ENCODE measurements at places on chromosomes 11 and 22.

GRCh38 chr22:44380756-44381486 is 68.2 kb upstream of the SHISAL1 start:
- DNase-seq: peak; percentile 10

- no peak for DNase-seq
Observed at GRCh38 chr11:69859275-69859934, 40.2 kb upstream of the FGF3 start.

DNA sequence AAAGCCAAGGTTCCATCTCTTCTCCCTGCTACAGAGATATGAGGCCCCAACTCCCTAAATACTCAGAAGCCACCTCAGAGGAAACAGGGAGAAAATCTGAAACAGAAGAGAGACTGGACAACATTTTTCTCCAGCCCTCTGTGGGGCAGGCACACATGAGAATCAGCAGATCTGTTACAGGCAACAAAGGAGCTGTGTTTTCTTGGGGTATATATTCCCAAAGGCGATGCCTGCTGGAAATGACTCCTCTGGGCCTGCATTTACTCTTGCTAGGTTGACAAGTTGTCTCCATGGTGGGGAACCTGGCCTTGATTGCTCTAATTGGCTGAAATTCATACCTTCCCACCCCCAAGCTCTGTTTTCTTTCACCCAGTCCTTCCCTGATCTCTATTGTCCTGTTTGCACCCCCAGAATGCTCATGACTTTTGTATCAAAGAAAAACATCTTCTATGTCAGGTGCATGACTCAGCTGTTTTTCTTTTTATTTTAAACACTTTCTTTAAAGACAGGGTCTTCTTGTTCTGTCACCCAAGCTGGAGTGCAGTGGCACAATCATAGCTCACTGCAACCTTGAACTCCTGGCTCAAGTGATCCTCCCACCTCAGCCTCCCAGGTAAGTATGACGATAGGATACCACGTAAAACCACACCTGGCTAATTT is 23.5 kb upstream of the P2RY6 start:
- peak; percentile 19 for DNase-seq

DNA sequence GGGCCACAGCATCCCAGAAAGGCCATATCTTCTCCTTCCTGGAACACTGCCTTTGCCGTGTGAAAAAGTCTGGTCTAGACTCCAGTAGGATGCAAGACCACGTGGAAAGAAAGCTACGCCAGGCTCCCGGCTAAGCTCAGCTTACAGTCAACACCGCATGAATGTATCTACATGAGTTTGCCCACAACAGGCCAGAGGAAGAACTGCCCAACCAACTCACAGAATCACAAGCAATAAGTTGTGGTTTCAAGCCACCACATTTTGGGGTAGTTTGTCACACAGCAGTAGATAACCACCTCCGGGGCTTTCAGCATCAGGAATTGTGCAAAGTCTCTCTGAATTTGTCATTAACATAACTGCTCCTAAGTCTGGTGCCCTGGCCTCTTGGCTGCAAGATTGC is 27.3 kb downstream of the HSPA8 start:
- DNase-seq: no peak

DNA sequence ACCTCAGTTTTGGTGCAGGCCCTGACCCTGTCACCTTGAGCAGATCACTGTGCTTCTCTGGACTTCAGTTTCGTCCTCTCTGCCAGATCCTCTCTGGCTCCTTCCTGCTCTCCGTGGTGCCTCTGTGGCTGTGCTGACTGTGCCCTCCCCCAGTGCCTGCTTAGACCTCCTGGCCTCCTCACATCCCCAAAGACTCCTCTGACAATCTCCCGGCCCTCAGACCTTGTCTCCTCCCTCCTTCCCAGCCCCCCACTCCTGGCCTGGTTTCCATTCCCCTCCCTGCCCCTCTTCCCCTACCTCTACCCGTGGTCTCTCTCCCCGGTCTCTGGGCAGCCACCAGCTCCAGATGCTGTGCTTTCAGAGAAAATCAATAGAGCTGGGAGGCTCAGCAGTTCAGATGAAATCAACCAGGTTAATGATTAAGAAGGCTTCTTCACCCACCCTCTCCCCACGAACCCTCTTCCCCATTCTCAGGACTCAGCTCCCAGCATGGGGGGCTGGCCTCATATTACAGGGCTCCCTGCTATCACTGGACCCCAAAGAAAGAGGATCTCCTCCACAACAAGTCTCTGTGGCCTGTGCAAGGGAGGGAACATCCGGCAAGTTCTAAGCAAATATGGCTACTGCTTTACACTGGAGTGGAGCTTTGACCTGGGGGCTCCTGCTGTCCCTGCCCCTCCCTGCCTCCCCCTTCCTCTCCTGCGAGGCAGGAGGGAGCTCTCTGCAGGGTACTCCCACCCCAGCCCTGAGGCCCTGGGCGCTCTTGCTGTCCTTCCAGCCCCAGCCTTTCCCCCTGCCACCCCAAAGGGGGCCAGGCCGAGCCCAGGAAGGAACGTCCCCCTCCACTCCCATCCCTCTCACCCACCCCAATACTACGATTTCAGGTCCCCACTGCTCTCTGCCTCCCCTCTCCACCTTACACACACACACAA is 8.5 kb downstream of the BACE1-AS start:
- DNase-seq: no peak

DNA sequence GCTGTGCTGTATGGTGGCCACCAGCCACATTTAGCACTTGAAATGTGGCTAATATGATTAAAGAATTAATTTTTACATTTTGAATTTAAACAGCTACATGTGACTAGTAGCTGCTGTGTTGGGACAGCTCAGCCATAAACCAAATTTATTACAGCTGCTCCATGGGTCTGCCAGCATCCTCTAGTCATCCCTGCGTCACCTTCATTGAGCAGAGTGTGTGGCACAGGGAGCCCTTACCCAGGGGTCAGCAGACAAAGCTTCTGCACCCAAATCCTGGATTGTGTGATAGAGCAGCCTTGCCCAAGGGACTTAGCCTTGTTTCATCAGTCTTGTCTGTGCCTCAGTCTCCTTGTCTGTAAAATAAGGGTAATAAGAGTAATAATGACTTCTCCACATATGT is 19.4 kb upstream of the ACCSL start:
- no peak for DNase-seq

- no peak for DNase-seq
Observed at GRCh38 chr11:65611028-65611757, 2.8 kb downstream of the MAP3K11 start.

GRCh38 chr11:127074151-127074761 is 73.7 kb upstream of the KIRREL3 start:
- DNase-seq: no peak

DNA sequence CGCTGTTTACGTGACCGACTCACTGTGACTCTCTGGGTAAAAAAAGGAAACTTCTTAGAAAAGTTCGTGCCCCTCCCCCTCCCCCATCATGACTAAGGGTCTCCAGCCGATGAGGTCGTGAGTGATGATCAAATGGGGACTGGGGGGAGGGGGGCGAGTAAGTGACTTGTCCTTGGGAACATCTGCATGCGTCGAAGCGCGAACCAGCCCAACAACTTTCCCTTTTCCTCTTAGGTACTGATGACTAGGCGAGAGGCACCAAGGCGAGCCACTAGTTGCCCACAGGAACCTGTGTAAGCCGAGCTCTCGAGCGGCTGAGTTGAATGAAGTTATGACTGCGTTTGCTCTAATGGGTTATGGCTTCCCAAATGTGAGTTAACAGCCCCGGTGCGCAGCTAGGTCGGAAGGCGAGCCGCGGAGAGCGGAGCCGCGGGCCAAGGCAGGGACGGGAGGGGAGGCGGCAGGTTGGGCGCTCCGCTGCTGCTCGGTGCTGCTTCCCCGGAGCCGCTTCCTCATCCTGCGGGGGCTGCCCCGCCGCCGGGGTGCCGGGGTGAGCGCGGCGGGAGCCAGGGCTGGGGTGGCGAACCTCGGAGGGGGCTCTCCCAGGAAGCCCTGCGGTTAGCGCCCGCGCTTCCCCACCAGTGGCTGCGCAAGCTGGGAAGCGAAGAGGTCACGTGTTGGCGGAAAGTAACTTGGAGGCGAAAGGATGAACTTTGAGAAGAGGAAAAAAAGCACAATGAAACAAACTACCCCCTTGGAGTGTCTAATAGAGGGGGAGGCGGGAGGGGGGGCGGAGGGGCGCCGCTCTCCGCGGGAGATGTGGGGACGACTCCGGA is 22.1 kb upstream of the BDNF start:
- DNase-seq: no peak

- DNase-seq: no peak
Observed at GRCh38 chr11:134460062-134460561, 48.1 kb upstream of the B3GAT1 start.

GRCh38 chr11:9267680-9268079 is 2.5 kb upstream of the DENND5A start:
- no peak for DNase-seq

- no peak for DNase-seq
Observed at GRCh38 chr11:114892381-114893197, 214.3 kb downstream of the NXPE2 start.

DNA sequence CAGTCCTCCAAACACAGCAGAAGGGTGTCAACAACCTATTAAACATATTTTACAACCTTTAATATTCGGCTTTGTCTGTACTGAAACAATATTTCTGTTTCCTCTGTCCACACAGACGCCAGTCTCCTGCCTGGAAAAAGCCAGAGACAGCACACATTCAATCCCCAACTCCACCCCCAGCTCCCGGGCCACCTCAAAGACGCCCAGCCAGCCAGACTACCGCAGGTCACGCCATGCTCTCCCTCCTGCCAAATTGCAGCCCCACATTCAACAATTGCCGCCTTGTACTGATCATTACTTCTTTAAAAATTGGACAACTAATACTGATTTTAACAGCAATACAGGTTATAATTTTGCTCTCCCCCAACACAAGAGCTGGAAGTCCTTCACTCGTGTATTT is 1.2 kb downstream of the SERGEF start:
- DNase-seq: no peak

GRCh38 chr11:20363149-20363499 is 390 bp upstream of the HTATIP2 start:
- DNase-seq: peak; percentile 20

- DNase-seq: no peak
Observed at GRCh38 chr11:72799441-72799840, 5.6 kb upstream of the STARD10 start.

DNA sequence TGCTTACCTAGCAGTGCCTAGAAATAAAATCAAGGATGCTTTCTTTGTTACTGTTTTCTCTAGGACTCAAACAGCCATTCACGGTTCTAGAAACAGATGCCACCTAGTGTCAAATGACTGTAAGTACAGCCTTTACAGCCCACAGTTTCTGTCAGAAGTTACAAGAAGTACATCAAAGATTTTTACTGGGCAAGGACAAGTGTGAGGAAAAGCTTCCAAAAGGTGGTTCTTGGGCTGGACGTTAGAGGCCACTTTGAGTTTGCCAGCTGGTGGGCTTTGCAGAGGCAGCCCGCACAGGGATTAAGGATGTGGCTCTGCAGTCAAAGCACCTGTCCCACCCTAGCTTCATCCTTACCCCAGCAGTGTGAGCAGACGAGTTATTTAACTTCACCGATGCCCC is 6.9 kb downstream of the KMT5B start:
- peak; percentile 30 for DNase-seq

DNA sequence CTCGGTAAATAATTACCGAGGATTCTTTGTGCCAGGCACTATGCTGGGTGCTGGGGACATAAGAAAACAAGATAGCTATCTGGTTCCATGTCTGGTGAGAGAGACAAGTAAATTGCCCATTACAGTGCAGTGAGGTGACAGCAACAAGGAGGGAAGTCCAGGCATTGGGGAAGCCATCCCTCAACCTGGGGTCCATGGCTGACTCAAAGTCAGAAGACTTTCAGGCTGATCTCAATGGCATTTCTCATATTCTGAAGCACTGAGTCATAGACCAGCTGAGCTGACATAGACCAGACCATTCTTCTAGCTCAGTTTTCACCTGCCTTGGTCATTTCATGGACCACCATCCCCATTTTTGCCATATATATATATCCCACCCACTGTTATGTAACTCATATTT is 158.8 kb downstream of the TTC17 start:
- no peak for DNase-seq

DNA sequence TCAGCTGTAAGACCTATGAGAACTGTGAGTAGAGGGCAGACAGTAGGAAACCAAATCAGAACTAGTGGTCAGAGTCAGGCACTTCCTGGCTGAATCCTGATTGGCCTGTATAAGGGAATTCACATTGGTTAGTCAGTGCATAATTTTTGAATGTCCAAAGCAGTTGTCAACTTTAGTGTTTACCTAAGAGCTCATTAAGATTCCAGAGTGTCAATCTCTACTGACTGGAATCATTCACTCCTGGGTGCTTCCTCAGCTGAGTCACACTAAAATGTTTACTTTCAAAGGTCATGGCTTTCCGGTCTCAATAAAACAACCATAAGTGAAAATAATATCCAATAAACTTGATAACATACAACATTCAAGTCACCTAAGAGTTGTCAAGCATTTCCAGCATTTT is 306.1 kb downstream of the C11orf87 start:
- DNase-seq: no peak

DNA sequence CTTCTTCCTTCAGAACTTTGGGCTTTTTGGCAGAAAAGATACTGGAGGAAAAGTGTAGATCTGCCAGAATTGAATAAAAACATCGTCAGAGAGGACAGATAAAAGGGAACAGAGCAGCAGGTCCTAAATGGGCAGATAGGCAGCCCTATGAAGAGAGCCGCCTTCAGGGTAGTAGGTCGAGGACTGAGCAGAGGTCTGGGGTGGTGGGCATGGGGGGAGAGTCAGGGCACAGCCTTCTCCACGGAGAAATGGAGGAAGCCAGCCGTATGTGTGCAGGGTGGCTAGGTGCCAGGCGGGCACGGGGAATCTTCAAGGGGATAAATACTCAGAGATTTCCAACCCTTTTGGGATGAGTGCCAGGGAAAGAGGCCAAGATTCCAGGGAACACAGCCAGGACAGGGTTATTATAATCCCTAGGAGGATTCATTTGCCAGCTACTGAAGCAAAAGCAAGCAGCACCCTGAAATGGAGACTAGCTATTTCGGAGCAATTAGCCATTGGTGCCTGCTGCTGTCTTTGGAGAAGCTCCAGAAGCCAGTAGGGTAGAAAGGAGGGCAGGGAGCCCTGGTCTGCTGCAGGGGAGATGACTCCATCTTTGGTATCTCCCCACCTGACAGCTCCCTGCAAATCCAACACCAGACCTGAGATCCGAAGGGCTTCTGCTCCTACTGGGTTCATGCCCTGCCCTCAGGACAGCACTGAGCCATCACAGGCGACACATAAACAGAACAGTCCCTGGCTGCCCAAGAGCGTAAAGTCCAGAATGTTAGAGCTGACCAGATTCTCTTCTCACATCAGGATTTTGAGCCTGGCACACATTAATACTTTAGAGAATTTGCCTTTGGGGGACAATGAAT is 174.5 kb upstream of the NTM start:
- no peak for DNase-seq
